ENCODE measurements at places on chromosomes 1 and 21.

DNA sequence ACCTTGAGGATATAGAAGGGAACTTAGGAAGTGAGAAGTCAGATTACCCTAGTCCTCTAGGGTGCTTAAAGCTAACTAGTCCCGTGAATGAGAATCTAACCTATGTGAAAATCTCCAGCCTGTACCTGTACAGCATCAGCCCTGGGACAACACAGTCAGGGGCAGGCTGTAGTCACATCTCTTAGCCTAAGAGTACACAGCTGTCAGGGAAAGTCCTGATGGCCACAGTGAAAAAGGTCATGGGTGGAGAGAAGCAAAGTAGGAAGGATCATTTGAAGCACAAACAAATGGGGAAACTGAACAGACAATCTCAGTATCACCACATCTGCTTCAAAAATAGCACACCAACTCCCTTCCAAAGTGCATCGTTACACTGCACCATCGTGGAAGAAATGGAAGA is 11.7 kb downstream of the CTSK start:
- no peak for DNase-seq

GRCh38 chr1:9289090-9289534 is 3.6 kb upstream of the SPSB1 start:
- no peak for DNase-seq

GRCh38 chr1:243587823-243588560 is 262.1 kb downstream of the AKT3 start:
- DNase-seq = no peak

- DNase-seq = no peak
Measured at GRCh38 chr1:109292364-109292763, 9.4 kb upstream of the PSRC1 start.

DNA sequence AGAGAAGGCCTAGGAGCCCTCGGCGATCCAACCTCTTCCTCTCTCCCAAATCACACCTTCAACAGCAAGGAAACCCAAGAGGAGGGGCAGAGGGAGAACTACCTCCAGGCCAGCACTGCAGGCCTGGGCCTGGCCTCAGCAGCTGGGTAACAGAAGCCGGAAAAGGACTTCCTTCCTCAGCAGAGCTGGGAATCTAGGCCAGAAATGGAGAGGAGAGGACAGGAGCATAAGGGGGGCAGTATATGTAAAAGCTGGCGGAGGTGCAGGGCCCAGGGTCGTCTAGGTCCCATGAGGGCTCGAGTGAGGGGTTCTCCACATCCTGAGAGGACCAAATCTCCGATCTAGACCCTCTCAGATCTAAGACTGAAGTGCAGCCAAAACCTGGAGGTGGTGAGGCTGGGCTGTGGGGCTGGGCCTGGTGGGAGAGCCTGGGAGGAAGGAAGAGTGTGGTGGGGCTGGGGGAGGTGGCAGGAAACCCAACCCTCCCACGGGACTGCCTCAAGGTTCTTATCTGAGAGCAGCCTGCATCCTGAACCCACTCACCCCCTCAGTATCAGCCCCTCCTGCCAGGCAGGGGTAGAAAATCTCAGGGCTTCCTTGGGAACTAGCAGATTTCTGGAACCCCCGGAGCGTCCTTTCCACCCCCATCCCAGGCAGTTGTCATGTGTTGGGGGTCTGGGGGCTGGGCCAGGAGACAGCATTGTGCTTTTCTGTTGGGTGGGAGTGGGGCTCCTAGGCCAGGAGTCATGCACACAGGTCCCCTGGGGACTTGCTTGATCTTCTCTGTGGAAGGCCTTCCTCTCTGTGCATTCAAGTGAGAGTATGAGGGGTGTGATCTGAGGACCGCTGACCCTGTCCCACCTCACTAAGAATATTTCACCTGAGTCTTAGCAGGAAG is 33.0 kb downstream of the PIK3C2B start:
- no peak for DNase-seq

DNA sequence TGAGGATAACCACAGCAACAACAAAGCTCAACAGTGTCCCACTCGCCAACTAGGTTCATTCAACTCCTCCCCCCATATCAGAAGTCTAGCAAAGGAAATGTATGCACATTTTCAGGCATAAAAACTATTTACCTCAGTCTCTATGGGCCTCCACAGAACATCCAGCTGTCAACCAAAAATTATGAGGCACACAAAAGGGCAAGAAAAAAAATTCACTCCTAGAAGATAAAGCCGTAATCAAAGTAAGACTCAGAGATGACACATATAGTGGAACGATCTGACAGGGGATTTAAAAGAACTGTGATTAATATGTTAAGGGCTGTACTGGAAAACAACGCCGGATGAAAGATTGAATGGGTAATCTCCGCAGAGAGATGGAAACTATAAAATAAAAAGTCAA is 158.7 kb downstream of the NTPCR start:
- DNase-seq = no peak

DNA sequence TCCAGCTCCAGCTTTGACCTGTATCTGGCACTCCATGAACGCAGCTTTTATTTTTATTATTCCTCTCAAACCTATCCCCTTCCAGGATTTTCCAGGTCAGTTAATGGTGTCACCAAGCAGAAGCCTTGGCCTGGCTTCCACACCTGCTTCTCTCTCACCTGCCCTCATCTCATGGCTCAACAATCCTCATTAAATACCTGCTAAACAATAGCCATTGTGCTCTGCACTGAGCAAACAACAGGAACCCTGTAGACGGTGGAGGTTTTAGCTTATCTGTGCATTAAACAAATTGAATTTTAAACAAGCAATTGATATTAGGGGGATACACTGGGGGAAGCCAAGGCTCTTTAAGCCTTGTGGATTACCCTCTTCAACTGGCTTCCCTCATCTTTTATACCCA is 15.3 kb downstream of the PYCR2 start:
- no peak for DNase-seq

DNA sequence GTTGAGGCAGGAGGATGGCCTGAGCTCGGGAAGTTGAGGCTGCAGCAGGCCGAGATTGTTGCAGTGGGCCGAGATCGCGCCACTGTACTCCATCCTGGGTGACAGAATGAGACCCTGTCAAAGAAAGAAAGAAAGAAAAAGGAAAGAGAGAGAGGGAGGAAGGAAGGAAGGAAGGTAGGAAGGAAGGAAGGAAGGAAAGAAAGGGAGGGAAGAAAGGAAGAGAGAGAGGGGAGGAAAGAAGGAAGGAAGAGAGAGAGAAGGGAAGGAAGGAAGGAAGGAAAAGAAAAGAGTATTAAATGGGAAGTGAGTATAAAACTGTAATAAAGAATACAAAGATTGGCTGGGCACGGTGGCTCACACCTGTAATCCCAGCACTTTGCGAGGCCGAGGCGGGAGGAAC is 18.4 kb upstream of the ABL2 start:
- no peak for DNase-seq

GRCh38 chr1:71743862-71744261 is 538.5 kb downstream of the NEGR1 start:
- no peak for DNase-seq

- DNase-seq = no peak
Measured at GRCh38 chr1:118736322-118736721, 251.8 kb downstream of the TBX15 start.

Data from iPS-NIHi11 (cell line).